ENCODE measurements at places on chromosomes 5 and 9.
A peak's percentile ranks its signal among the peaks of the same experiment; 100 is the strongest.

DNA sequence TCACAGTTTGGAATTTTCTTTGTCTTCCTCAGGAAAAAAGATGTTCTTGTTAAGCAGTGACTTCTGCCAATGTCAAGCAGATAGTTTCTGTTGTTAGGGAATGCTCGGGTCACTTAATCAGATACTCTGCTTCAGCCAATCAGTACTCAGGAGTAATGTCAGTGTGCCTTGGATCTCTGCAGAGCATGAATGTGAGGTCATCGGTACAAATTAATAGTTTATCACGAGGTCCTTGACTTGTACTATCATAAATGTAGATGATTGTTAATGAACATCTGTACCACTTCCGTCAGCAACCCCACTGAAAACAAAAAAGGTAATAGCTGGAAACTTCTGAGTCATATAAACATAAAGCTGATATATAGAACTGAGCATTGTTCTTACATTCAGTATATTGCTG, 73.6 kb downstream of the FBXL7 start:
- H3K36me3 ChIP-seq: no peaks in the 10 kb centered on the region
- H3K27ac ChIP-seq: no peak overlapping the region
- no peaks in the 10 kb centered on the region for H3K27me3 ChIP-seq
- no peaks in the 10 kb centered on the region for H3K4me1 ChIP-seq
- H3K4me3 ChIP-seq: no peak overlapping the region

DNA sequence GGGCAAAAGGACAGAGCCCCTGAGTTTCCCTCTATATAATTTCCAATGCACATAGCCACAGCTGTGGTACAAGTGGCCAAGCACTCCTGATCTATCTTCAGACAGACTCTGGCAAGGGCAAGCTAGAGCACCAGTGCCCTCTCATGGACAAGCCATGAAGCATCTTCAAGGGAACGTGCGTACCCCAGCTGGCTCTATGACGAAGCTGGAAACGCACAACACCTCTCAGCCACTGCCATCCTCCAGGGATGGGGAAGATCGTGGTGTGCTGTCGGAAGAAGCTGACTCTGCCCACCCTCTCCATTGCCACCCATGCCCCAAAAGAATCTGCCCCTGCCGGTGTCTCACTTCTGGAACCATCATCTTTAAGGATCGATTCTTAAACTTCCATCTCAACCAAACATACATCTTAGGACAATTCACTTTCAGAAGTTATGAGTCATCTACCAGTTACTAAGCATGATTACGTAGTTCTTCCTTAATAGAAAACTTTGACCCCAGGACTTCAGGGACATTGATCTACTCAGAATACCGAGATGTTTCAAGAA, 482.9 kb downstream of the AGTPBP1 start:
- DNase-seq: peak; percentile 24
- no peak overlapping the region for H3K27ac ChIP-seq
- peaks cover 4% of the 10 kb centered on the region for H3K27me3 ChIP-seq
- no peaks in the 10 kb centered on the region for H3K4me1 ChIP-seq
- H3K36me3 ChIP-seq: no peaks in the 10 kb centered on the region

GRCh38 chr5:124410539-124411488, 335.6 kb downstream of the ZNF608 start:
- no peaks in the 10 kb centered on the region for H3K36me3 ChIP-seq
- H3K4me3 ChIP-seq: no peak overlapping the region
- H3K27me3 ChIP-seq: no peaks in the 10 kb centered on the region
- DNase-seq: no peak

DNA sequence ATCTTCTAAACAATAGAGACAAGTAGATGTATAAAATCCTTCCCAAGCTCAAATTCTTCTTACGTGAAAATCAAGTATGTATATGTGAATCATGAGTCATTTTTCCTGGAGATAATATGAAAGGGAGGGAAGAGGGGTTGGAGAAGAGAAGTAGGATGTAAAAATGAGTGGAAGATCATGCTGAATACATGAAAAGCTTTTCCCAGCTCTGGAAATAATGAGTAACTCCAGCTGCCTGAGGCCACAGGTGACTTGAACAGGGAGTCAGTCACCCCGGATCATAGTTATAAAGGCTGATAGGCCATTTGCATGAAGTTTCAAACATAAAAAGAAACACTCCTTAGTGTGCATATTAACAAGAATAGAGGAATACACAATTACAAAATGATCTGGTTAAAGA, 486.7 kb downstream of the EFNA5 start:
- H3K4me1 ChIP-seq: no peaks in the 10 kb centered on the region
- no peaks in the 10 kb centered on the region for H3K27me3 ChIP-seq
- no peak overlapping the region for H3K4me3 ChIP-seq

DNA sequence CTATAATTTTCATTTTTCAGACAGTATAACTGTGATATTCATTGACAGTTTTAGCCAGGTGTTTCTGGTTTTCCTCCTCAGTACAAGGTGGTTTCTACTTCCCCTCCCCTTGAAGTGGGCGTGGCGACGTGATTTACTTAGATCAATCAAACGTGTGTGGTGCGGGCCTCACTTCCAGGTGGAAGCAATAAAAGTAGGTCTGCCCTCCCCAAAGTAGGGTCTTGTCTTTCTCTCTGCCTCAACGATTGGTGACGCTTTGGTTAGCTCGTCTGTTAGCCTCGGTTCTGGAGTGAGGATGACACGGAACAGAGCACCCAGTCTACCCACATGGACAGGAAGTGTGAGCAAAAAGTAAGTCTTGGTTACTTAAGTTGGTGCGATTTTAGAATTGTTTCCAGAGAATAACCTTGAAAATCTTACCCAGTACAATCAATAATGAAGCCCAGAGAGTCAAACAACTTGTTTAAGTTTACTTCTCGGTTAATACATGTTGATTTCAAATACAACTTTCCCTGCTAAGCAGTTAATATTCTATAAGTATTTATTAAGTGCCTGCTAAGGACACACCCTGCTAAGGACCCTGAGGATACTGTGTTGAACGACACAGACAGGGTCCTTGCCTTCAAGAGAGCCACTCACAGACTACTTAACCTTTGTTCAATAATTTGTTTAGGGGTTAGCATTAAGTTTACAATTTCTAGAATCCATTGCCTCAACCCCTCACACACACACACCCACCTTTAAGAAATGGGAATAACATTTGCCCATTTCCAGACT, 48.4 kb downstream of the COX7C start:
- H3K27me3 ChIP-seq: peaks cover 8% of the 10 kb centered on the region
- peak; percentile 27 for DNase-seq
- H3K36me3 ChIP-seq: no peaks in the 10 kb centered on the region
- peaks cover 5% of the 10 kb centered on the region for H3K4me1 ChIP-seq
- peak overlapping the region; percentile 22 for H3K4me3 ChIP-seq
- H3K27ac ChIP-seq: no peak overlapping the region

- no peaks in the 10 kb centered on the region for H3K4me1 ChIP-seq
- H3K36me3 ChIP-seq: no peaks in the 10 kb centered on the region
- no peak overlapping the region for H3K27ac ChIP-seq
- H3K4me3 ChIP-seq: no peak overlapping the region
These were observed 101.9 kb downstream of the NFIB start for GRCh38 chr9:14212077-14212476.

DNA sequence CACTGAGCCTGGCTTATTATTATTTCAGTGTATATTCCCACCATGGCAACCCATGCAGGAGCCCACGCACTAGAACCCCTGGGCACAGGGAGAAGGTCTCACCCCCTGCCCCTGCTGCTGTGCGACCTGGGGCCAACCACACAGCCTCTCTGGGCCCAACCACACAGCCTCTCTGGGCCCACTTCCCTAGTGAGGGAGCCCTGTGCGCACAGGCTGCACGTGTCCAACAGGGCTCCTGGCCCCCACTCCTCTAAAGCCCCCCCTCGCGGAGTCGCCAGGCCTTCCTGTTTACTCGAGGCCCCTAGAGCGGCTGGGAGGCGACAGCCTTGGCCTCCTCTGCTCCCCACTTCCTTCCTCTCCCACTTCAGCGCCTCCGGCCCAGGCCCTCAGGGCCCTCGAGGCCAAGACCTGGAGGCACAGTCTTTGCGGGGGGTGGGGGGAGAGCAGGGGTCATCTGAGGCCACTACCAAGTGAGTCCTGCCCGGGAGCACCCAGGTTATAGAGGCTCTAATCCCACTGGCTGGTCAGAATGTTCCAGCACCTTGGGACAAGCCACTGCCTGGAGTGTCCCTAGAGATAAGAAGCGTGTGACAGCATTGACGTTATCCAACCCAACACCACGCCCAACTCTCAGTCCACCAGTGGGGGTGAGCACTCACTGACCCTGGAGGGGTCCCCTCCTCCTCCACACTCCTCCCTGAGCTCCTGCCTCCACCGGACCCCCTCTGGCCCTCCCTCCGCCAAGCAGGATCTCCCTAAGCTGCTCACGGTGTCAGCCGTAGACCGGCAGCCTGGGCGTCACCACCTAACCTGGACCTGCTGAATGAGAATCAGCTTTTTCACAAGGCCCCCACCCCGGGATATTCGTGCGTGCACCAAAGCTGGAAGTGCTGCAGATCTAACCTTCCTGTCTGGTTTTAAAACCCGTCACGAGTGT, 7.9 kb upstream of the ENG start:
- peak overlapping the region; percentile 87 for H3K27ac ChIP-seq
- H3K27me3 ChIP-seq: peaks cover 5% of the 10 kb centered on the region
- H3K36me3 ChIP-seq: peaks cover 8% of the 10 kb centered on the region

GRCh38 chr9:94010980-94011533, 55.9 kb upstream of the BARX1 start:
- no peak overlapping the region for H3K4me3 ChIP-seq
- H3K36me3 ChIP-seq: no peaks in the 10 kb centered on the region
- no peak overlapping the region for H3K27ac ChIP-seq

DNA sequence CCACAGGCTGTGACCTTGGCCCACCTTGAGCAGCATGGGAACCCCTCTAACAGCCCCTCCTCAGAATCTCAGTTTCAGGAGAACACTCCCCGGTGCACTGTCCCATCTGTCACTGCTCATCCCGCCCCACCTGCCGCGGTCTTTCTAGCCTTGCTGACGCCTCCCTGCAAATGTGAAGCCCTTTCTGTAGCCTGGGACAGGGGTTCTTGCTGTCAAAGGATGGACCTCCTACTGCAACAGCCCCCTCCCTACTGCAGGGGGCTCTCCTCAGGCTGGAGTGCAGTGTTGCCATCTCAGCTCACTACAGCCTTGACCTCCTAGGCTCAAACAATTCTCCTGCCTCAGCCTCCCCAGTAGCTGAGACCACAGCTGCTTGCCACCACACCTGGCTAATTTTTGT, 20.0 kb downstream of the OR2V1 start:
- H3K4me1 ChIP-seq: peaks cover 5% of the 10 kb centered on the region
- H3K36me3 ChIP-seq: no peaks in the 10 kb centered on the region
- H3K4me3 ChIP-seq: no peak overlapping the region
- no peak for DNase-seq
- H3K27ac ChIP-seq: no peak overlapping the region
- H3K27me3 ChIP-seq: peaks cover 69% of the 10 kb centered on the region

GRCh38 chr5:1007221-1007680, 1.4 kb upstream of the NKD2 start:
- DNase-seq: peak; percentile 18
- H3K27ac ChIP-seq: no peak overlapping the region
- no peak overlapping the region for H3K4me3 ChIP-seq
- peaks cover 93% of the 10 kb centered on the region for H3K27me3 ChIP-seq
- H3K36me3 ChIP-seq: no peaks in the 10 kb centered on the region

DNA sequence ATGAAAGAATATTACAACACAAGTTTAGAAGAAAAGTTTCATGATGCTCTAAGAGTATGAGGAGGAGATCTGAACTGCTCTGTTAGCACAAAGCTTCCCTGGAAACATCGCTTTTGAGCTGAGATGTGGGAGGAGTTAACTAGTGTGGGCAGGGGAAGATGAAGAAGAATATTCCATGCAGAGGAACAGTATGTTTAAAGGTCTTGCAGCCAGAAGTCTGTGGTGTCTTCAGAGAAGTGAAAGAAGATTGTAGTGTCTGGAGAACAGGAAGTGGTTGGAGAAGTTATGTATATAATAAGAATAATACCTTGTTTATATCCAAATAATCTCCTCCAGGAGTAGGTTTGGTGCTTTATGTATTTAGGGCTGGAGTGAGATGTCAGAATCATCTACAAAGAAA, 406.7 kb downstream of the MAN2A1 start:
- no peak overlapping the region for H3K27ac ChIP-seq
- no peaks in the 10 kb centered on the region for H3K27me3 ChIP-seq
- no peaks in the 10 kb centered on the region for H3K4me1 ChIP-seq
- H3K4me3 ChIP-seq: no peak overlapping the region
- DNase-seq: no peak
- H3K36me3 ChIP-seq: no peaks in the 10 kb centered on the region

DNA sequence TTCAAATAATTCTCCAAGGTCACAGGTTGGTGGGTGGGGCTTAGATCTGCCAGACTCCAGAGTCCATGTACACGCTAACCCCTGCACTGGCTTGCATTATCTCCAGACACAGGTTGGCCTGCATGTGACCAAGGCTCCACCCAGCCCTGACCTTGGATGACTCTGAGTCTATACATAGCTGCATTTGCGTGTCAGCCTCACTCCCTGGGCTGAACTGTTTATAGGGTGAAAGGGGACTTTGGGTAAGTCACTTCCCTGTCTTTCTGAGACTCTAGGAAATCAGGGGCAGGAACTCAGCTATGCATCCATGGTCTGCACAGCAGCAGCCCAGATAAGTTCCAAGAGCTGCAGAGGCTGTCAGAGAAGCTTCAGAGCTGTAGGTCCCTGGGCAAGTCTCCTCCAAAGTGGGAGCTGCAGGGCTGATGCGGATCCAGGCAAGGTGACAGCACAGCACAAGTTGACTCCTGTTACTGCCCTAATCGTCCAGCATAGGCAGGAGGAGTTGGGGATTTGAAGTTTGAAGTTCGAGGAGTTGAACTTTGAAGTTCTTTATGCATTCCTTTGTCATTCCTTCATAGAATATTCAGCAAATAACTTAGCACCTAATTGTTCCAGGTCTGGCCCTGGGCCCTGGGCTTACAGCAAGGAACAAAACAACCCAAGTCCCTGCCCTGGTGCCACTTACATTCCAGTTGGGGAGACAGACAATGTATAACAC, 53.4 kb downstream of the SLC22A5 start:
- DNase-seq: no peak
- no peak overlapping the region for H3K4me3 ChIP-seq
- H3K27ac ChIP-seq: peak overlapping the region; percentile 98
- H3K27me3 ChIP-seq: no peaks in the 10 kb centered on the region
- H3K4me1 ChIP-seq: peaks cover 100% of the 10 kb centered on the region

- H3K27me3 ChIP-seq: peaks cover 34% of the 10 kb centered on the region
- H3K27ac ChIP-seq: no peak overlapping the region
- DNase-seq: no peak
- no peaks in the 10 kb centered on the region for H3K4me1 ChIP-seq
- no peaks in the 10 kb centered on the region for H3K36me3 ChIP-seq
- no peak overlapping the region for H3K4me3 ChIP-seq
These were observed 44.9 kb upstream of the SHC3 start for GRCh38 chr9:89223396-89223977.

Data from activated naive CD4-positive, alpha-beta T cell treated with anti-CD3 and anti-CD28 coated beads, Interleukin-2, amount 10 ng/mL, durations not matched to agents 7 days and 5 days (primary cell).